HEK293T (cell line): ENCODE measurements at places on chromosomes 3 and 15.

GRCh38 chr3:185280572-185281365 lies 26.9 kb upstream of the EHHADH start:
- DNase-seq, result peak; percentile 47

DNA sequence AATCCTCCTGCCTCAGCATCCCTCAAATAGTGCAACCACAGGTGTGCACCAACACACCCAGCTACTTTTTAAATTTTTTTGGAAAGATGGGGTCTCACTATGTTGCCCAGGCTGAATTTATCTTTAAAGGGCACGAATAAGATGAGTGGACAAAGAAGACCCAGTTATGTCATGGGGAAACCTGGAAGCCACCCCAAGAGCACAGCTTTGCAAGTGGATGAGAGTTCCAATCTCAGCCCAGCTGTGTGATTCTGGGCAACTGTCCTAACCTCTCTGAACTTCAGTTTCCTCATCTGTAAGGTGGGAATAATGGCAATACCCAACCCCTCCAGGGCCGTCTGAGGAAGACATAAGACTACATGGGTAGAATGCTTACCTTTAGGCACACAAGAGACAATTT lies 32.2 kb downstream of the DNAJB8 start:
- DNase-seq, result no peak

DNA sequence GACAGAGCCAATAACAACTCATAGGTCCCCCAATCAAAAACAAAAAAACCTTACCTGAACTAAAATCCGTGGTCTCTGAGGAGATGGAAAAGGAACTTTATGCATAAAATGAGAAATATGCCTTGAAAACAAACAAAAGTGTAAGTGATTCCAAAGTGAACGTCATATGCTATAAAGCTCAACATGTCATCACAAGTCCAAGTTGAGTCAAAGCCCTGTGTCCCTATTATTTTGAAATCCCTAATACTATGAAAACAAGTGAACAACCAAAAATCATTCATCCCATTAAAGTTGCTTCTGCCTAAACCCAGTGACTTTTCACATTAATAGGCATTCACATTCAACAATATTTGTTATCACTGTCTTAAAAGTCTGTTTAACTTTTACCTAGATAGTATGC lies 59.4 kb downstream of the DENND4A start:
- DNase-seq, result no peak

DNA sequence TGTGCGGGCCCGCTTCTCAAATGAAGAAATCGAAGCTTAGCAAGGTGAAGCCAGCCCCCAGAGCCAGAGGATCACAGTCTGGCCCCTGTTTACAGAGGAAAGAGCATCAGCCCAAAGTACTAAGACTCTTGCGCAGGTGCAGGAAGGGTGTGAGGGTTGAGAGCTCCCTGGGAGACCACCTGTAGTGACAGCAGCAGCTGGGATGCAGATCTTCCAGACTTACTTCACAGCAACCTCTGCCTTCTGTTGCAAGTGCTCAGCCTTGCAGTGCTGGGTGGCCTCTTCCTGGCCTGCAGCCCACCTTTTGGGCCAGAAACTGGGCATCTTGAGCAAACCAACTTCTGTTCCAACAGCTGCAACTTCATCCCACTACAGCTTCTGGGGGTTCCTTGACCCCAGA lies 19.7 kb downstream of the SPATA12 start:
- no peak for DNase-seq

DNA sequence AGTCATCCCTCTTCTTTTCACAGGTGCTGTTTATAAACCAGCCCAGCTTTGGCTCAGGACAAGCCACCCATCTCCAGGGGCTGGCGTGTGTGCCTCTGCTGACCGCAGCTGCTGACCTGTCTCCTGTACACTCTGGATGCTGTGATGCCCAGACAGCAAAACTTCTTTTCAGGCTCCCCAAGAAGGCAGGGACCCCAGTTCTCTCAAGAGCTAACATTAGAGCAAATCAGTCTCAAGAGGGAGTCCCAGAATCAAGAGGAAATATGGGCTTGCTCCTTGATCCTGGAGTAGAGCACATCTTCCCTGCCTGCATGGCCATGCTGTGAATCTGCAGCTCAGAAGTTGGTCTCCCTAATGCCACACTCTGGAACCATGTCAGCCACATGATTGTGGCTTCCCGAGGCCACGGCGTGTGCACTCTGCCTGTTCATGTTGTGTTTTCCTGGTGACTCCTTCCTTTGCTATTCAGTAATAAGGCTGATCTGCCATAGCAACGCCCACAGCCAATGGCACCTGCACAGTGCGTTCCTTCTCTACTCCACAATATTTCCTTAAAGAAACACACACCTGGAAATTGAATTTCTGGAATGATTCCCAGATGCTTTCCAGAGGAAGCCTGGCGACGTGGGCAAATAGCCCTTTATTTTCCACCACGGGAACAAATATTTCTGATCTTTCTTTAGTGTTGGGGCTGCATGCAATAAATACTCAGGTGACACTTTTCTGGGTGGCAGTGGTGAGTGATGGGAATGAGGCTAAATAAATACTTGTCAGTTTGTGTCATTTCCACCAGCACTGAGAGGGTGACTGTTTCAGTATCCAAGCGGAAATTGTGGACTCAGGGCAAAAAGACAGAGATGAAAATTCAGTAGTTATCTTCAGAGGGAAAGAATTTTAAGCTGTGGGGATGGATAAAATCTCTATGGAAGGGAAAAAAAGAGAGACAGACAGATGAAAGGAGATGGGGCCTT lies 21.9 kb upstream of the THSD4 start:
- no peak for DNase-seq
